Heart left ventricle (tissue), 16 donors: ENCODE measurements at places on chromosomes 6 and 20. TPM values are rescaled to one million over a fixed set of nuclear protein-coding genes. Genes with fewer than 3 reads are reported as not detected.

GRCh38 chr6:18284261-18284660 lies 19.9 kb upstream of the DEK start:
- H3K27ac ChIP-seq: no peak overlapping the region
- H3K4me1 ChIP-seq: no peaks in the 10 kb centered on the region
- DNase-seq: no peak
- H3K36me3 ChIP-seq: no peaks in the 10 kb centered on the region
- peaks cover 13% of the 10 kb centered on the region for H3K27me3 ChIP-seq

The PRPH2 gene
- 1.9 TPM for total RNA-seq

- H3K36me3 ChIP-seq: peaks cover 4% of the 10 kb centered on the region
- H3K4me1 ChIP-seq: no peaks in the 10 kb centered on the region
- DNase-seq: peak; percentile 57
- H3K27ac ChIP-seq: peak overlapping the region; percentile 81
- peak overlapping the region; percentile 62 for H3K4me3 ChIP-seq
- no peaks in the 10 kb centered on the region for H3K27me3 ChIP-seq
These were observed 167.4 kb downstream of the SASH1 start for GRCh38 chr6:148509800-148510581.

The GHRH gene
- not detected for total RNA-seq

DNA sequence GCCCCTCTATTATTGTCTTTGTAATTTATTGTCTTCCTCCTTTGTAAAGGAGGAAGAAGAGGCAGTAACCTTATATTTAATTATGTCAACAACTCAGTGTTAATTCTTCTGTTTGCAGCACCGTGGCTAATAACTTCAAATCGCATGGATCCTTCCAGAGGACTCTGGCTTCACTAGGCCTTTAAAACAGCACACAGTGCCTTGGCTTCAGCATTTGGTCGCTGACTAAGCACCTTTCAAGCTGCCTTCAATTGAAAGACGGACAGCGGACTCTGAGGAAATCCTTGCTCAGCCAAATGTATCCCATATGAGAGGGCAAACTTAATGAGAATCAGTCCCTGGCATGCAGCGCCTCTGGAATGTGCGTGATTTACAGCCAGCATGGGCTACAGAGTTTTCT lies 64.2 kb downstream of the SGK1 start:
- H3K36me3 ChIP-seq: no peaks in the 10 kb centered on the region
- no peak overlapping the region for H3K4me3 ChIP-seq

DNA sequence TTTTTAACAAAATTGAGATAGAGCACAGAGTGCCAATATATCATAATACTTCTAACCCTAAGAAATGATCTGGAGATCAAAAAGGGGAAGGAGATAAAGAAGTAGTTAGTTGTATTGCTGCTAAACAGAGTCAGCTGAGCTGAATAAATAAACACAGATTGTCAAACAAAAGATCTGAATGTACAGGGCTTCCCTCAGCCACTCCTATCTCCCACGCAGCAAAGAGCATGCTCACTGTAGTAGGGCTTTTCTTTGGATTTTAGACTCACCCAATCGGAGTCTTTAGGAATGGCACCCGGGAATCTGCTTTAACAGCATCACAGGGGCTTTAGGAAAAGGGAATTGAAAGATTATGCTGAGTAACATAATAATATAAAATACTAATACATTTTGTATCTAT lies 222.2 kb upstream of the STXBP5 start:
- H3K4me1 ChIP-seq: no peaks in the 10 kb centered on the region
- no peaks in the 10 kb centered on the region for H3K36me3 ChIP-seq
- DNase-seq: no peak
- H3K27ac ChIP-seq: no peak overlapping the region
- no peaks in the 10 kb centered on the region for H3K27me3 ChIP-seq

GRCh38 chr6:14655201-14656061 lies 537.9 kb downstream of the CD83 start:
- peaks cover 31% of the 10 kb centered on the region for H3K4me1 ChIP-seq
- peak overlapping the region; percentile 66 for H3K27ac ChIP-seq
- no peak for DNase-seq
- no peaks in the 10 kb centered on the region for H3K27me3 ChIP-seq

GRCh38 chr20:20454850-20455627 lies 87.1 kb downstream of the INSM1 start:
- no peak for DNase-seq
- no peaks in the 10 kb centered on the region for H3K27me3 ChIP-seq
